ENCODE measurements at places on chromosomes 6 and 20.
A peak's percentile ranks its signal among the peaks of the same experiment; 100 is the strongest.

DNA sequence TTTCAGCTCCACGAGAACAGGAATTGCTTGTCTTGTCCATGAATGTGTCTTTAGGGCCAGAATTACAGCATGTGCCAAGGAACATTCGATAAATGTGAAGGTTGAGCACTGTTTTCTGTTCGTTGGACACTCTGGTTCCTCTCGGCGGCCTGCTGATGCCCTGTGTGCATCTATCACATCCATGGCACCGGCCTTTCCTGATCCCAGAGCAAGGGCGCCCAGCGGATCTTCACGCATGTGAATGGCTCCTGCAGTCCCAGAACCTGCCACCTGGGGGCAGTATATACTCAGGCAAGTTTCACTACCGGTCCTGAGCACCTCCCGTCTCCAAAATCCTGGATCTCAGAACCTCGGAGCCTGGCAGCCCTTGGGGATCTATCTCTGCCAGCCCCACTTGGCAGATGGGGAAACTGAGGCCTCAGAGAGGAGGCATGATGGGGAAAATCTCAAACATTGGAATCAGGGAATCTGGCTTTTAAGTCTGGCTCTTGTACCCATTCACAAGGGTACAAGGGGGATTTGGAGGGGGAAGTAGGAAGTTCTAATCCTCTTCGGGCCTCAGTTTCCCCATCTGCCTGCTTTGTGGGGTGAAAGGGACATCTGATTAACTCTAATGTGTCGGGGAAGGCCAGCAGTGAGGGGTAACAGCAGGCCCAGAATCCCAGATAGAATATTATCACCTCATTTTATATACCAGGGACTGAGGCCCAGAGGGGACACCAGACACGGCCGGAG, 4.3 kb upstream of the CEBPB start:
- peak; percentile 74 for DNase-seq

- DNase-seq, result no peak
These were observed 6.7 kb upstream of the KLHL31 start for GRCh38 chr6:53672237-53672636.

GRCh38 chr6:149421132-149421531, 21.1 kb downstream of the SUMO4 start:
- DNase-seq, result no peak

DNA sequence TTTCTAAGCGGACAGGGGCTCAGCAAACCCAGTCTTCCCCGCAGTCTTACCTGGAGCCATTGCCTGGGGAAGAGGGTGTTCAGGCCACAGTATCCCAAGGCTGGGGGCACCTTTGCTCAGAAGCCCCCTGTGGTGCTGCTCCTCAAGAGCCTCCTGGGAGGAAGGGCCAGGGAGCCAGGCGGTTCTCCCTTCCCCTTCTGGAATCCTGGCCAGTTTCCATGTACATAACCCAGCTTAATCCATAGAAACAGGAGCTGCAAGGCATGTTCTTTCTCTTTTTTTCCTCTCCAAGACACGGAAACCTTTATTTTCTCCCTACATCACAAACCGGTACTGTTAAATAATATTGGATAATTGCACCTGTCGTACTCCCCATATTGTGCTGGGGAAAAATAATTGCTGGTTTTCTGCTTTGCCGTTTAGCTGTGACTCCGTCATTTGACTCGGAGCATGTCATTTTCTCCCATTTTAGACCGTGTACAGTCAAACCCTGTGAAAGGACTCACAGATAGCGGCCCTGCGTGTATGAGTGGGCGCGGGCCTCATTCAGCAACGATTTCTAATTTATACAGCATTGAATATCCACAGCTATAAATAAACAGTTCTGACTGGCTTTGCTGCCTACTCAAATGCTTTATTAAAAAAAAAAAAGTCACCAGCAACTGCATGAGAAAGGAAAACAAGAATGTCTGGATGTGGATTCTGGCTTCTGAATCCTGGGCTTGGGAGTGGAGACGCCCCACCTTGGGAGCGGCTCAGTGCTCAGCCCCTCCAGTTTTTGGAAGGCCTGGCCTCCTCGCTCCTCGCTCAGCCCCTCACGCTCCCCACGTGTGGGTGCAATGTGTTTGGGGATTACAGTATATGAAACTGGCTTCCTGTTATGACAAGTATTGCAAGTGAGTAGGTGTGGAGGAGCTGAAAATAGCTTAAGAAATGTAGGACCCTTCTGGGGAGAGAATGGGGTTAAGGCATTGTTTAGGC, 67.3 kb downstream of the ADTRP start:
- DNase-seq, result no peak
